Activated T-cell treated with anti-CD3 and anti-CD28 coated beads, Interleukin-2, amount 50 U/mL, for 4 hours (primary cell): ENCODE measurements at places on chromosomes 13 and 19.

- DNase-seq: no peak
These were observed 33.6 kb downstream of the ATP7B start for GRCh38 chr13:51977625-51978024.

DNA sequence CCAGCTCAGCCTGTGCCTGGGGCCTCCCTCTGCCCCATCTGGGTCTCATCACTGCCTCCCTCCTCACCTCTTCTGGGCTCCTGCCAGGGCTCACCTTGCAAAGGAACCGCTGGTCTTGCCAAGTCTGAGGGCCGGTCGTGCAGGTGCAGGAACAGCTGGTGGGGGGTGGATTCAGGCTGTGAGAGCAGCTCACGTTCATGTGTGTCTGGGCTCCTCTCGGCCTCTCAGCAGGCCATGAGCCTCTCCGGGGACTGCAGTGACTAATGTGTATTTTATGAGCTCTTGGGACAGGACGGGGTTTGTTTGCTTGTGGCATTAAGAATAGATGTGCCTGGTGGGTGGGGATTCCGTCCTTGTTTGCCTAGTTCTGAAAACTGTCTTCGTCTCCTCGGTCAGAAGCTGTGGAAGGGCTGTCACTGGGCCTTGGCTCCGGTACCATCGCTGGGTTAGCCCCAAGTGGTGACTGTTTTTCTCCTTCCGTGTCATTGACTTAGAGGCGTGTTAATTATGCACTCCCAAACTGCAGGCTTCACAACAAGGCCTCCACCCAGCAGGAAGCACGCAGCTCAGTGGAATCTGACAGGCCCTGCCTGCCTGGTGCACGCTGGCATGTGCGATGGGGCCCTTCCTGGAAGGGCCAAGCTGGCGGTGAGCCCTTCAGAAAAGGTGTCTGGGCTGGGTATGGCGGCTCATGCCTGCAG is 77.6 kb downstream of the KDM4B start:
- no peak for DNase-seq

DNA sequence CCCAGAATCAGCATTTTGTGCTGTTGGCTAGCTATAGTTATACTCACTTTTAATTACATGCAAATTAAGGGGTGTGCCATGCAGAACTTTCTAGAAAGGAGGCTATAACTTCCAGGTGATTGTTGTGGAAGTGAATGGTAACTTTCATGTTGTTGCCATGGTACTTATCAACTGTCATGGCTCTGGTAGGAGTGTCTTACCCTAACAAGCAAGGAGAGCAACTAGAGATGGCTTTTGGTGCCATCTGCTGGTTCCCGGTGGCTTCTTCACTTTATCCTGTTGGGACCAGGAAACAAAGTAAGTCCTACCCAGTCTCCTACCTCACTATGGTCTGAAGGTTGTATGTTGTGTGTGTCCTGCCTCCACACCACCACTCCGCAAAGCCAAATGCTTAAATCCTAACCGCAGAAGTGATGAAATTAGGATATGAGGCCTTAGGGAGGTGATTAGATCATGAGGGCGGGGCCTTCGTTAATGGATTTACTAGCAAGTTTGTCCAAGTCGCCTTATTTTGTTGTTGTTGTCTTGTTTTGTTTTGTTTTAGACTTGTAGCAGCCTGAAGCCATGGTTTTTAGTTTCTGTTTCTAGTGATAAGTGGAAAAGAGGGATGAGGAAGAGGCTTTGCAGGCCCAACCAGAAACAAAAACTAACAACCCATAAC is 22.6 kb downstream of the FBXL12 start:
- DNase-seq: peak; percentile 77

- DNase-seq: no peak
These were observed 2463.1 kb downstream of the PCDH9 start for GRCh38 chr13:64767054-64767453.

DNA sequence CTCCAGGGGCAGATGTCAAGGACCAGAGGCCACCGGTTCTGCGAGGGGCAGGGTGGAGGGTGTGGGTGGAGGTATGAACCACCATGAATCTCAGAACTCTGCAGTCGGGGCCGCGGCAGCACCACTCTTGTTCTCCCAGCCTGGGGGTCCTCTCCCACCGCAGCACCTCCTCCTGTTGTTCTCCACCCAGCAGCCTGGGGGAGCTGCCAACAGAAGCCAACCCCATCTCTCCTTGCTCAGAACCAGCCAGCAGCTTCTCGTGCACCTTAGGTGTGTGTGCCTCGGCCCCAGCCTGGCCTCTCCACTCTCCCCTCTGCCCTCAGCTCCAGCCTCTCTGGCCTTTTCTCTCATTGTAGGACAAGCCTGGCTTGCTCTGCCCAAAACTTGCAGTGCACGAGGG is 31.9 kb upstream of the CCNE1 start:
- DNase-seq: no peak

- no peak for DNase-seq
These were observed 68.6 kb upstream of the RFXAP start for GRCh38 chr13:36750461-36750860.
